CD4-positive, alpha-beta T cell treated with Interferon alpha-2 for 1 hour (primary cell): ENCODE measurements at places on chromosomes 13 and 19.

DNA sequence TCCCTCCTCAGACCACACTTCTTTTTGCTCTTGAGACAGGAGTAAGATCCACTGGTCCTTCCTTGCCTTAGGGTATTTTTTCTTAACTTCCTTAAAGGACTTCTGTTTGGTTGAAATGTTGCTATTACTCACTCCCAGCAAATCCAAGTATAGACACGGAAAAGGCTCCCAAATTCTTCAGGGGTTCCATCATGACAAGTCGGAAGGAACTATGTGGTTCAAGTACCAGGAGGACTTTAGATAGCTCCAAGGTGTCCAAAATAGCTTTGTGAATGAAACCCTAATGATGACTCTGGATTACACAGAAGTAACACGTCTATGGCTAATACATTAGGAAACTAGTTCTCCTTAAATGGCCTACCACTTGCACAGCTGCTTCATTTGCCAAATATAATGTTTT is 238.7 kb downstream of the KCTD12 start:
- no peak for DNase-seq

- peak; percentile 39 for DNase-seq
These were observed 800 bp downstream of the ELL start for GRCh38 chr19:18520848-18521691.

DNA sequence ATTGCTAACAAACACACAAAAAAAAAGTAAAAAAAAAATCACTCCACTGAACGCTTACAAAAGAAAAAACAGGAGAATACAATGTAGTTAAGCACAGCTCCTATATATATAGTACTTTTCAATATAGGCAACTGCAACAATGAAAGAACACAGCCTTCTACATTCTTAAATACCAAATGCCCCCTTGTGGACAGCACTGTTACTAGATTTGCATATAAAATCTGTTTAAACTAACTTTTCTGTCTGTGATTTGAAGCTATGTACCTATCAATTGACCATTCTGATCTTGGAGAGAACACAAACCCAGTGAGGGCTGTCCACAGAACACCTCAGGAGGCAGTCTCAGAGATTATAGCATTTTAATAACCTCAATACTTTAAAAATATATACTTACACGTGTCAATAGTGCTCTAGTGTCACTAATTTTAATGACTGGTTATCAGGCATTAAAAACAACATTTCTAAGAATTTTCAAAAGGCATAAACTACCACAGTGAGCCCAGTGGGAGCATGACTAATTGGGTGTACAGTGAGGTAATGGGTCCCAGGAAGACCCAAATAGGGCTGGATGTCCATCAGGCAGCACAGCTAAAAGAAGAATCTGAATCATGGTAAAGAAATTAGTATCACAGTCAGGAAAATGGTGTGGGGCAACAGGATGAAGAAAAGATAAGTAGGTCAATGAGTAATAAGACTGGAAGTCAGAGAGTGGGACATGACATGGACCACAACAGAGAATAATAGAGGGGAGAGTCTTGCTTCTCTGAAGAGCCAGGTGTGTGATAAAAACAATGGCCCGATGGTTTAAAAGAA is 22.2 kb downstream of the CCDC169 start:
- no peak for DNase-seq

DNA sequence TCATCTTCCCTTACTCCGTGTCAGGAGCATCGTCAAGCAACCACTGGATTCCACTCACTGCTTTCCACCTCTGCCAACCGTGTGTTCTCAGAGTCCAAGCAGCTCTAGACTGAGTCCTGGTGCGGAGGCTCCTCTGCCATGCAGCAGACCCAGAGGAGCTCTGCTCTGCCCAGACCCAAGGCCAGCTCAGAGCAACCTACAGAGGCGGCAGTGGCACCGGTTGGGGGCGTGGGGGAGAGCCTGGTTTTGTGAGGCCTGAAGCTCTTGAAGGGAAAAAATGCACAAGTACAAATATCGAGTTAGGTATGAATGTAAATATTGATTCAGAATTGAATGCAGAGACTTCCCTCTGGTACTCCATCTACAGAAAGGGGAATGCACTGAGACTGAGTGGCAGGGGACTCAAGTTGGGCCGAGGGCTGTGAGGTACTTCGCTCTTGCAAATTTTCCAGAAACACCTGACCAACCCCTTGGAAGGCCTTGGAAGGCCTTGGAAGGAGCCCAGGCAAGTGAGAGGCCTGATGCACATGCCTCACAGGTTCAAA is 46.7 kb downstream of the GJA3 start:
- no peak for DNase-seq

- DNase-seq = no peak
These were observed 12.7 kb downstream of the SMIM24 start for GRCh38 chr19:3467437-3468198.

DNA sequence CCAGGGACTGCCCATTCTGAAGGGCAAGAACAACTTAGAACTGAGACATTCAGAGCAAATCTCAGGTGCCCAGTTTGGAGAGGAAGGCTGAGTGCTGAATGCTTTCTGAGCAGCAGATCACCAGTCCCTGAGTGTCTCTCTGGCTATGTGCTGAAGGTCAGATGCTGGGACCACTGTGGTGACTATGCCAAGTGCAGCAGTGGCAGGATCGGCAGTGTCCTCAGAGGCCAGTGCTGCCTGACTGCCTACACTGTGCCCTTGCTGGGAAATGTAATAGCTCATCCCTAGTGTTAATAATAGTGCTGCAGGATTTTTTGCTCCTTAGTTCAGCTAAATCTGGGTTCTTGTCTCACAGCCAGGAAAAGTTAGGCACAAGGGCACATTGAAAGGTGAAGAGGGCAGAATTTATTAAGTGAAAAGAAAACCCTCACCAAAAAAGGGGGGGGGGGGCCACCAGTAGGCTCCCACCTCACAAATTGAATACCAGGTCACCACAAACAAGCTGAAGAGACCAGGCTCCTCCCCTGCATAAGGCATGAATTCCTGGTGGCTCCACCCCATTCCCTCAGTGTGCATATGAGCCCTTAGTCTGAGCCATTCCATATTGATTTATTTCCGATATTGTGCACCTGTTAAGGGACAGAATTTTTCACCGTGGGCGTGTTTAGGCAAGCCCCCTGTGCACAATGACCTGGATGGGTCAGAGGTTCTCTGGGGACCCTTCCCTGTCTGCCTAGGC is 18.5 kb downstream of the RFXAP start:
- no peak for DNase-seq

DNA sequence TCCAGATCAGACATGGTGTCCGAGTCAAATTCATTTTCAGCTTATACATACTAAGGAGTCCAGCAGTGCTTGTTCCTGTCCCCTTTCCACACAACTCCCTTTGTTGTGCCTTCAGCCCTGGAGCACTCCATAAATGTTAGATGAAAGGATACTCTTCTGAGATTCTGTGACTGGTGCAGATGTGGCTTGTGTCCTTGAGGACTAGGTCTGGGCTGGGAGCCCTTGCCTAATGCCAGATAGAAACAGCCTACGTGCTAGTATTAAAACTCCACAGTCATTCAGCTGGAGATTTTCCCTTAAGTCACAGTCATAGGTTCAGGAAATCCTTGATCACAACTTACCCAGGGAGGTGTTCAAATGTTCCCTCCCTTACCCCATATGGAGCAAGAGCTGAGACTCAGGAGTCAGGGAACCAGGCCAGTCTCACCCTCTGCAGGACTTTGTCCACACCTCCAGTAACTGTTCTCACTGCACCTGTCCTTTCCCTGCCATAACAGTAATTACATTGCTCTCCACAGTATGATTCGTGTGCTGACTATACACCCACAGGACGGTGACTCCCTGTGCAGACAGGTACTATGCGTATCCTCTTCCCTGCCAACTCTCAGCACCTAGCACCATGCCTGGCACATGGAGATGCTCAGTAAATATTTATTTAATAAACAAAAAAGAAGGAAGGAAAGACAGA is 15.5 kb upstream of the SERPINE3 start:
- no peak for DNase-seq

- DNase-seq = no peak
These were observed 1169.0 kb downstream of the DIAPH3 start for GRCh38 chr13:58994777-58995176.

GRCh38 chr19:4660181-4660791 is 9.9 kb downstream of the MYDGF start:
- no peak for DNase-seq

GRCh38 chr19:47000373-47000772 is 19.3 kb upstream of the NPAS1 start:
- no peak for DNase-seq

- peak; percentile 48 for DNase-seq
These were observed 12.9 kb downstream of the NHLRC3 start for GRCh38 chr13:39051157-39051556.

- DNase-seq = no peak
These were observed 21.3 kb upstream of the EPHX3 start for GRCh38 chr19:15253513-15253912.

GRCh38 chr13:21911646-21912298 is 240.9 kb downstream of the FGF9 start:
- DNase-seq = no peak

DNA sequence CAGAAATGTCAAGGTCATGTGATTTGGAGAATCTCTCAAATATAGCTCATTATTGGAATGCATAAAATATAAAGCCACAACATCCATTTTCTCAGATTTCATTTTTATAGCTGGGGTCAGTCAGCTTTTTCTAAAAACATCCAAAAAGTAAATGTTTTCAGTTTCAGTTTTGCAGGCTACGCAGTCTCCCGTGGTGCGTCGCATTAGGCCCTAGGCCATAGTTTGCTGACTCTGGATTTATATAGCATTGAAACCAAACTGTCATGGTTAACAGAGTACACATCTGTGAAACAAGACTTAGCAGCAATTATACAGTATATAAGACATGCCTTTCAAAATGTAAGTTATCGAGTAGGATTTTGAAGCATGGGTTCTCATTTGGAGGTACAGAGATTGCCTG is 140.0 kb downstream of the IRS2 start:
- DNase-seq = no peak

DNA sequence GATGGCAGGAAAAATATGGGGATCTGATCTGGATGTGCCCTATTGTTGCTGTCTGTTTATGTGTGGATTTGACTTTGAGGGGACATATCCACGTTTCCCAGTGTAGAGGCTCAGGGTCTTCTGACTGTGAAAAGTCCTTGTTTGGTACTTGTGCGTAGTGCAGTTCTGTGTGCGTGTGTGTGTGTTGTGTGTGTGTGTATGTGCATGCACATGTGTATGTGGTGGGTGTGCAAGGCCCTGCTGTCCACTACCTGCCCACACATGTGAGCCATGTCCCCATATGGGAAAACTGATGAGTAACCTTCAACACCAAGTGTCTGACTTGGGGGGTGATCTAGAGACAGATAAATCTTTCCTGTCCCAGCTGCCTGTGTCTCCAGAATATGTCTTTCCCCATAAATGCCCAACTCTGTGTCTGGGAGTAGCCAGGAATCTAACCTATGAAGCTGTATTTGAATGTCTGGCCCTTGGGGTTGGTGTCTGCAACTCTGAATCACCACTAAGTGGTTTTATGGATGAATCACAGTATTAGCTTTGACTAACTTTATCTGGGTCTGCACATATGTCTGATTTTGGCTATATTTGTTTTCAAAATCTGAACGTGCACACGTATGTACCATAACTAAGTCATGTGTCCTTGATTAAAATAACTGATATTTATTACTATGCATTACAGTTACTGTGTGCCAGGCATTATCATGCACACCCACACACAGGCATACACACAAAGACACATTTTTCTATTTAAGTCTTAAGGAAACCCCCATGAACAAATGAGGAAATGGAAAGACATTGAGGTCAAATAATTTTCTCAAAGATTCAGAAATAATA is 17.4 kb downstream of the KLK2 start:
- DNase-seq = no peak

- no peak for DNase-seq
These were observed 7.0 kb downstream of the HIF3A start for GRCh38 chr19:46303691-46304397.

DNA sequence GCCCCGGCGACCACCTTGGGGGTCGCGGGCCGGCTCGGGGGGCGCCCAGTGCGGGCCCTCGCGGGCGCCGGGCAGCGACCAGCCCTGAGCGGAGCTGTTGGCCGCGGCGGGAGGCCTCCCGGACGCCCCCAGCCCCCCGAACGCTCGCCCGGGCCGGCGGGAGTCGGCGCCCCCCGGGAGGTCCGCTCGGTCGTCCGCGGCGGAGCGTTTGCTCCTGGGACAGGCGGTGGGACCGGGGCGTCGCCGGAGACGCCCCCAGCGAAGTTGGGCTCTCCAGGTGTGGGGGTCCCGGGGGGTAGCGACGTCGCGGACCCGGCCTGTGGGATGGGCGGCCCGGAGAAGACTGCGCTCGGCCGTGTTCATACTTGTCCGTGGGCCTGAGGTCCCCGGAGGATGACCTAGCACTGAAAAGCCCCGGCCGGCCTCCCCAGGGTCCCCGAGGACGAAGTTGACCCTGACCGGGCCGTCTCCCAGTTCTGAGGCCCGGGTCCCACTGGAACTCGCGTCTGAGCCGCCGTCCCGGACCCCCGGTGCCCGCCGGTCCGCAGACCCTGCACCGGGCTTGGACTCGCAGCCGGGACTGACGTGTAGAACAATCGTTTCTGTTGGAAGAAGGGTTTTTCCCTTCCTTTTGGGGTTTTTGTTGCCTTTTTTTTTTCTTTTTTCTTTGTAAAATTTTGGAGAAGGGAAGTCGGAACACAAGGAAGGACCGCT is 729 bp downstream of the STK11 start:
- DNase-seq = no peak

DNA sequence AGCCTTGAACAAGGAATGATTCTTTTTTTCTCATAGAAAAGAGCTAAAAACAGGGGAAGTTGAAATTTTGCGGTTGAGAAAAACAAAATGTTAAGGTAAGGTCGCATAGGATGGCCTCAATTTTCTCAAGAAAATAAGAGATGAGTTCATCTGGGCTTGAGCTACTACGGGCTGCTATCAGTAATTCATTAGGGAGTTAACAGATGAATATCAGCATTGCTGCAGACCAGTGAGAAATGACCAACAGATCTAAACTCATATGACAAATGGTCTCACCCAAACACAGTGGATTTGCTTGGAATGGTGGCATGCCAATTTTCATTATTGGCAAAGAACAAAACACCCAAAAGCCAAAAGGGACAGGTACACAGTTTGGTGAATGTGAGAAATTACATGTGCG is 56.6 kb downstream of the GPC6 start:
- no peak for DNase-seq

DNA sequence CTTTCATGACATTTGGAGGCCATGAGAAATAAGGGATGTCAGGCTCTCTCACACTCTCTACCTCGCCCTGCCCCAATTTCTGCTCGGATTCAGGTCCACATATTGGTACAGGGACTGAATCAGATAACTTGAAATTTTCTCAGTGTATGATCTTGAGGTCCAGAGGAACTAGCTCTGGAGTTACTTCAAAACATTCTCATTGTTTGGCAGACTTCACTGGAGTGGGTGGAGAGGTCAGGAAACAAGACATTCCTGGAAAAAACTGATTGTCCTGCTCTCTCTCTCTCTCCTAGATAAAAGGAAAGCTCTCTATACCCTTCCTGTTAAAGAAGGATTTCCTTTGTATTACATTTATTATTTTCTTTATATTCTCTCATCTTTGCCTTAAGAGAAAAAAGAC is 428.1 kb upstream of the DACH1 start:
- DNase-seq = no peak

GRCh38 chr13:112721198-112722104 is 31.6 kb downstream of the ATP11A start:
- DNase-seq = no peak
